ENCODE measurements at places on chromosomes 12 and 14. TPM values are rescaled to one million over a fixed set of nuclear protein-coding genes. Genes with fewer than 3 reads are reported as not detected.

CFL2 gene
- 13.9 TPM for total RNA-seq

KRT78 gene
- not detected for total RNA-seq

DNA sequence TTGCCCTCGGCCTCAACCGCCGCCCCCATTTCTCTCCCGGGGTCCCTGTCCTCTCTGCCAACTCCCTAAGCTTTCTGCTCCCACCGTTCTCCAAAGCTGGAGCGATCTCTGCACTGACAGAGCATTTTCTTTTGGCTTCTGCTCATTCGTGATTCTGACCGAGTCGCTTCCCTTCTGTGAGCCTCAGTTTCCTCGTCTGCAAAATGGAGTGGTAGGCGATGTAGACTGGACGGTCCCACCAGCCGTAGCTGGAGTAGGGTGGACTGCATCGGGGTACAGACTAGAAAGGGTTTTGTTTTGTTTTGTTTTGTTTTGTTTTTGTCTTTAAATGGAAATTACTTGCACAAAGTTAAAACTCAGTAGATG lies 2.4 kb downstream of the VSX2 start:
- peaks cover 6% of the 10 kb centered on the region for H3K4me1 ChIP-seq
- no peaks in the 10 kb centered on the region for H3K36me3 ChIP-seq
- peak overlapping the region; percentile 54 for H3K4me3 ChIP-seq
- no peak overlapping the region for H3K27ac ChIP-seq
- no peak for DNase-seq

ALX1 gene
- 2.1 TPM for total RNA-seq

WASHC3 gene
- 14.9 TPM for total RNA-seq

NTS gene
- 5.1 TPM for total RNA-seq

DNA sequence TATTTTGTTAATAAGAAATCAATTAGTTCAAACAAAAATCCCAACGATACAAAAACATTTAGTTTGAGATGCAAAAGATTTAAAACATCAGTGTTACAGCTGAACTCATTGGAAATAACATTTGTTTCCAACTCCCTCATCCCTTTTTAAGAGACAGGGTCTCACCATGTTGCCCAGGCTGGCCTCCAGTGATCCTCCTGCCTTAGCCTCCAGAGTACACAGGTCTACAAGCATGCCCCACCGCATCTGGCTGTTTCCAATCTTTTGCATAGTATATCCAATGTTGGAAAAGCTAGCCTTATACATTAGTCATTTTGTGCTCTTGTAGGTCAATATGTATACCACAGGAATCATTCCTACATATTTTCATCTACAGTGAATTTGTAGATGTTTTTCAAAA lies 11.5 kb downstream of the RSRC2 start:
- H3K27ac ChIP-seq = no peak overlapping the region
- no peak overlapping the region for H3K4me3 ChIP-seq
- DNase-seq = no peak
- no peaks in the 10 kb centered on the region for H3K4me1 ChIP-seq

All from H9 (cell line).